ENCODE measurements at places on chromosomes 3 and 15.

GRCh38 chr15:39285071-39285470 is 295.8 kb upstream of the THBS1 start:
- no peak for DNase-seq

DNA sequence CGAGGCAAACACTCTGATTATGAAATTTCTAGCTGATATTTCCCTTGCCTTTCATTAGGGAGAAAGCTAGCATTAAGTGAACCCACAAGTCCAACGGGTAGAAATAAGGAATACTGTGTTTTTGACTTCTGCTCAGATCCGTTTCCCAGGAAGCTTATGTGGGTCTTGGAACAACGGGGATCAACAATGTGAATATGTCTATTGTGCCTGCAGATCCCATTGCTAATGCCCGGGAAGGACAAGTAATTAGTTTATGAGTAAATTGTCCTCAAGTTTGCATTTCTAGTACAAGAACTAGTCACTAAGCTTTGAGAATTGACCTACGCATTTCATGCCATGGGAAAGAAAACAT is 236.4 kb downstream of the UACA start:
- no peak for DNase-seq

DNA sequence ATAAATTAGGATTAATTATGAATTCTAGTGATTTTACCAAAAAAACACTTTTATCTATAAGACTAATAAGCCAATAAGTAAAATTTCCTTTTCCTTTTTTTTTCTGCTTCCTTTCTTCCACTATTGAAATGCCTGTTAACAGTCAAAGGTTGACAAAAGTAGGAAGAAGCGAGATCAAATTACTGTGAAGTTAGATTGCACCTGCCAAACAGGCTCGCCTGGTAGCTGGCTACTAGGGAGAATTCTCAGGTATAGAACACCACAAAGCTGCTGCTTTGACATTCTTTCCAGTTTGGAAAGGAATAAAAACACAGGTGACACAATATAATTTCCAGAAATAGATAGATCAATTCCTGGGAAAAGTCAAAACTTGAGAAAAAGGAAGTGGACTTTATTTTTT is 749.0 kb downstream of the NSUN3 start:
- DNase-seq, result no peak

DNA sequence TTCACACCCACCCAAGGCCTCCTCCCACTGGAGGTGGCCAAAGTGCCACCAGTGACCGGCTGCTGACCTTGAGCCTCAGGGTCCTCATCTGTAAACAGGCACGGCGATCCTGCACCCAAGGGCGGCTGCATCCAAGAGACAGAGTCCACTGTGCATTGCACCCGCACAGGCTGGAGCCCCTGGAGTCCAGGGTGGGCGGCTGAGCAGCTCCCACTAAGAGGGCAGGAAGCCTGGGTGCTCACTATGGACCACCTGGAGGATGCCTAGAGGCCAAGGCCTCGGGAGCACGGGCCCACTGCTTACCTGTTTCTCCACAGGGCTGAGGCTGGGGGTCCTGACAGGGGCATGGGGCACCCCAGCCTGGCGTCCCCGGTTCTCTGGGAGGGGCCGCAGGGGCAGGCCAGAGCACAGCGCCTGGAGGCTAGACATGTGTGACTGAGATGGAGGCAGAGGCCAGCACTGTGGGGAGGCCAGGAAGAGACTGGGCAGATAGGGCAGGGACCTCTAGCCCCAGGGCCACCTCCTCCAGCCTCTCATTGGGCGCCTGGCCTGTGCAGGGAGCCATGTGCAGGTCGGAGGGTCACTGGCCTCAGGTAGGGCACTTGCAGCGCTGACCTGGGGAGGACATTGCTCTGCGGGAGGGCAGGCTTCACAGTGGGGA is at the start of gene UROC1:
UROC1 (minus strand) TSS at position 483 of the 661 bp plus-strand sequence; CDS start at position 429, 54 bp downstream.
- no peak for DNase-seq

GRCh38 chr3:128320551-128321340 is 145.9 kb downstream of the DNAJB8 start:
- DNase-seq, result no peak

GRCh38 chr15:96350934-96351724 is 20.6 kb downstream of the NR2F2 start:
- DNase-seq, result peak; percentile 63

- DNase-seq, result no peak
Measured at GRCh38 chr3:36696799-36697198, 67.6 kb downstream of the DCLK3 start.

GRCh38 chr3:112770951-112771350 is 75.7 kb downstream of the CD200R1L start:
- no peak for DNase-seq

GRCh38 chr3:128073807-128074206 is 21.6 kb downstream of the SEC61A1 start:
- DNase-seq, result peak; percentile 84

DNA sequence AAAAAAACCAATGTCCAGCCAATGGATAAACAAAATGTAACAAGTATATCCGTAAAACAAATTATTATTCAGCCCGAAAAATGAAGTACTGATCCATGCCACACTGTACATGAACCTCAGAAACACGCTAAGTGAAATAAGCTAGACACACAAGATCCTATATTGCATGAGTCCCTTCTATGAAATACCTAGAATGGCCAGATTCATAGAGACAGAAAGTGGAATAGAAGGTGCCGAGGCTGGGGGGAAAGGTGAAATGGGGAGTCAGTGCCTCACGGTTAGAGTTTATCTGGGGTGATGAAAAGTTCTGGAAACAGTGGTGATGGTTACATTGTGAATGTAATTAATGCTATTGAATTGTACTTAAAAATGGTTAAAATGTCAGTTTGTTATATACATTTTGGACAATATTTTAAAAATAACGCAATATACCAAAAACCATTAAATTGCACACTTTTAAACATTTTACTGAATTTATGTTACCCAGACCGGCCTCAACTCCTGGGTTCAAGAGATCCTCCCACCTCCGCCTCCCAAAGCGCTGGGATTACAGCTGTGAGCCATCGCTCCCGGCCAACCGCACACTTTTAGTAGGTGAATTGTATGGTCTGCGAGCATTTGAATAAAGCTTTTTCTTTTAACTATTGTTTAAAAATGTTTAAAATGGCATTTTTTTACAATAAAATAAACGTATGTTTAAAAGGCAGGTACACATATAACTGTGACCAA is 2.1 kb downstream of the RNF168 start:
- DNase-seq, result no peak

DNA sequence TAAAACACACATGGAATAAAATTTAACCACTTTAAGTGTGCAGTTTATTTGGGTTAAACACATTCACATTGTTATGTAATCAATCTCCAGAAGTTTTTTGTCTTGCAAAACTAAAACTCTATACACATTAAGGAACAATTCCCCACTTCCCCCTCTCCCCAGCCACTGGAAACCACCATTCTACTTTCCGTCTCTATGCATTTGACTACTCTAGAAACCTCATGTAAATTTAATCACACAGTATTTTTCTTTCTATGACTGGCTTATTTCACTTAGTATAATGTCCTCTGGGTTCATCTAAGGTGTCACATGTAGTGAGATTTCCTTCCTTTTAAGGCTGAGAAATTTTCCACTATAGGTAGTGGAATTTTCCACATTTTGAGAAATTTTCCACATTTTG is 568.7 kb upstream of the UBE2E2 start:
- no peak for DNase-seq

DNA sequence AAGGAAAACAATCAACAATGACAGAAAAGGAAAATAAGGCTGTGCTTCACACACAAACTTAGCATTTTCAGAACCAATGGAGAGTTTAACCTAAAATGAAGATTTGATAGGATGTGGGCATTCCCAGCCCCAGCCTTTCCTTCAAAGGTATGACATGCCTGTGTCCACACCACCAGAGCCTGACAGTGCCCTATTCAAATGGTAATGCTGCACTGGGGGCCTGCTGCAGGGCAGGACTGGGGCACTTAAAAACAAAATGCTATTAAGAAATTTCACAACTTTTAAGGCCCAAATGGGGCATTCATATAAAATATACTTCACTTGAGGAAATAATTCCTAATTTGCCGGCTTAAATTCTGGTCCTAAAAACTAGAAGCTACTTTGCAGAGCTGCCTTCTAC is 30.9 kb upstream of the TKT start:
- DNase-seq, result no peak

DNA sequence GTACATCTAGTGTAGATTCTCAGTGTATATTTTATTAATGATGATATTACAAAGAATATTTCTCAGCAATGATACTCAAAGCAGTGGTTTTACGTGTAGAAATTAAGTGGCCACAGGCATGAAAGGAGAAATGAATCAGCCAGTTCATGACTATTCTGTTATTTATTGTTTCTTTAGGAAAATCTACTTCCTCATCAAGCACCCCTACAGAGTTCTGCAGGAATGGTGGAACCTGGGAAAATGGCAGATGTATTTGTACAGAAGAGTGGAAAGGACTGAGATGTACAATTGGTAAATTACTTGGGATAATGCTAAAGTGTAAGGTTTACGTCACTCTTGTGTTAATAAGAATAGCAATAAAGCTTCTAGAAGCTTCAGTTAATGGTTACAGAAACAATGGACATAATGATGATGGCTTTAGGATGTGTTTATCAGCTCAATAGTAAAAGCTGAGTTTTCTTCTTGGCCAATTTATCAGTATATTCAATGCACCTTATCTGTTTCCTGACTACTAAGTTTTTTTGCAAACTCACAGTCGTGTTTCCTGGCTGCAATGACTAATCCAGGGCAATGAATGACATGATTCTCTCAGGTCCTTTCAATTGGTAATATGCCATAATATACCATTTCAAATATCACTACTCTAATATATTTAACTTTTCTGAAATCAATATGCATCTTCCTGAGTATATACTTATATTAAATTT is 20.2 kb downstream of the ADGRG7 start:
- DNase-seq, result peak; percentile 88

DNA sequence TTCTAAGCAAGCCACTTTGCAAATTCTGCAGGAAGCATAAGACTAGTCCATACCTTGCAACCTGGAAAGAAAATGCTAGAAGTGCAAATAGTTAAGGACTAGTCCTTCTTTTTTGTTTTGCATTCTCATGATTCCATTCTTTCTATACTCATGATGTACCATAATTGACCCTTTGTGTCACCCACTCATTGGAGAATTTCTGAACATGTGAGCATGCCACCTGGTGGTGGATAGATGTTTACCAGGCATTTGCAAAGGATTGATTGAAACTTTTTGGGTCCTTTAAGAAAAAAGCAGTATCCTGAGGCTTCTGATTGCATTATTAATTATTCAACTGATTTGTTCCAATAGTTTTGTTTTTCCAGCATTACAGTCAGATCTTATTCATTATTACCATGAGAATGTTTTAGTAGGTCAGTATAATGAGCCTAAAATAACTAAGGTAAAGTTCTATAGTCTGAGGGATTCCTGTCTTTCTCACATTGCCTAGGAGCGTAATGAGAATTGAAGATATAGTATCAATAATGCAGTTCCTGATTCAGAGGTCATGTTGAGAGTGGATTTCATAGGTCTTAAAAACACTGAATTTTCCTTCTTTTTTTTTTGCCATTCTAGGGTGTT is 20.2 kb upstream of the DIPK2A start:
- peak; percentile 49 for DNase-seq

DNA sequence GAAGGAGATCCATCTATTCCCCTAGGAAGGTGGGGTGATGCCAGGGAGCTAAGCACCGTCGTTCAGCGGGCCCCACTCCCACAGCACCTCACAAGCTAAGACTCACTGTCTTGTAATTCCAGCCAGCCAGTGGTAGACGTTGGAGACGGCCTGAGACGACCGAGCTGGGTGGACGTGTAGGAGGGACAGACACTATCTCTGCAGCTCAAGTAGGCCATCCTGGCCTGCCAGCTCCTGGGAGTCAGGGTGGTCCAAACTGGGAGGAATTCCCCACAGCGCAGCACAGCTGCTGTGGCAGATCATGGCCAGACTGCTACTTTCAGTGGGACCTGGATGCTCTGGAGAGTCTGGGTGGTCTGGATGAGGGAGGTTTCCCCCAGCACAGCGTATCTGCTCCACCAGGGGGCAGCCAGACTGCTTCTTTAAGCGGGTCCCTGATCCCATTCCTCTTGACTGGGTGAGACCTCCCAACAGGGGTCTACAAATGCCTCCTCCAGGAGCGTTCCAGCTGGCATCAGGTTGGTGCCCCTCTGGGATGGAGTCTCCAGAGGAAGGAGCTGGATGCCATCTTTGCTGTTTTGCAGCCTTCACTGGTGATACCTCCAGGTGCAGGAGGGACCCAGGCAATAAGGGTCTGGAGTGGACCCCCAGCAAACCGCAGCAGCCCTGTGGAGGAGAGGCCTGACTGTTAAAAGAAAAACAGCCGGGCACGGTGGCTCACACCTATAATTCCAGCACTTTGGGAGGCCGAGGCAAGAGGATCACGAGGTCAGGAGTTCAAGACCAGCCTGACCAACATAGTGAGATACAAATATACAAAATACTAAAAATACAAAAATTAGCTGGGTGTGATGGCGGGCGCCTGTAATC is 27.6 kb downstream of the GNB5 start:
- DNase-seq, result no peak

DNA sequence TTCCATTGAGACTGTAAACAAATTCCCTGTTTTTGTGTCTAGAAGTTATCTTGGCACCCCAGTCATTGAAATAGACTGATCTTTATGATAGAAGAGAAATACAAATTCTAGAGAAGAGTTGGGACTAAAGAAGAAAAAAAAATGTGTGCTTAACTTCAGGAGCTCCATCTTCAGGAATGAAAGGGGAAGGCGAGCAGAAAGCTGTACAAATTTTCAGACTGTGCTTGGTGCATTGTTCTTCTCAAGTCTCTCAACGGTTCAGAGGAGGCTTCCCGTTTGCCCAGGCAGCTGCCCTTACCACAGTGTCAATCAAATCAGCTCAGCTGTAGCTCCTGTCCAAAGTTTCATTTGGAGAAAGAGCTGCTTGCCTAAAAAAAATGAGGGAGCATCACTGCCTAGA is 41.7 kb downstream of the OXSM start:
- DNase-seq, result peak; percentile 34

DNA sequence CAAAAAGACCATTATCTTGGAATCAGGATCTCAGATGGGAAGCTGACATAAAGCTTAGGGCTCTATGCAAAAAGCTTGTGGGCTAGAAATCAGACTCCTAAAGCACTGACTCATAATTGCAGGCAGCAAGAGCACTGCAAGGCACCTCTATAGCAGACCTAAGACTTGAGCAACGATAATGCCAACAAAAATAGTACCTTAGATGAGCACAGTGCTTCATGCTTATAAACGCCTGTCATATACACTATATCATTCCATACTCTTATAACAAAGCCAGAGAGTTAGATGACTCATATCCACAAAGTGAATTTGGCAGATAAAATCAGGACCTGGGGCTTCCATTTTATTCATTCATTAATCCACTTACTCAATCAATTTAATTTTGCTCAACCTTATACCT is 560.8 kb downstream of the MCTP2 start:
- peak; percentile 56 for DNase-seq

- no peak for DNase-seq
Measured at GRCh38 chr15:80424381-80424780, 20.2 kb downstream of the ARNT2 start.

DNA sequence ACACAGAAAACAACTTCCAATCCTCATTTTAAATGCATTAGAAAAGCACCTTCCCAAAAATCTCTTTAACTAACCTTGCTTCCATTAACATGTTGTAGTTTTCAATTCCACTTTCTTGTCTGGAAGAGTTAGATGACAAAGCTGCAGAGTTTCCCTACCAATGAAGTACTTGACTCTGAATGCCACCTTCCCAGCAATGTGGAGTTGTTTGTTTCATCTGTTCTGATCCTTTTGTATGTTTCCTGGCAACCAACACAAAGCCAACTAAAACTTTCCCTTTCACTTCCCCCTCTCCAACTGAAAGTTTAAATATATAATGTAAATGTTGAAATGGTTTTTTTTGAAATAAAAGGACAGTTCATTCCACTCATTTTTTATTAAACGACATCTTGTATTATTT is at the start of gene WDR49:
WDR49 (minus strand) TSS at position 183 of the 400 bp plus-strand sequence. CDS start 517 bp downstream, outside the sequence.
- peak; percentile 19 for DNase-seq

GRCh38 chr3:10391391-10391790 is 70.5 kb upstream of the SEC13 start:
- no peak for DNase-seq

Measured in endothelial cell of umbilical vein (primary cell).